ENCODE measurements at places on chromosomes 2 and 18.

DNA sequence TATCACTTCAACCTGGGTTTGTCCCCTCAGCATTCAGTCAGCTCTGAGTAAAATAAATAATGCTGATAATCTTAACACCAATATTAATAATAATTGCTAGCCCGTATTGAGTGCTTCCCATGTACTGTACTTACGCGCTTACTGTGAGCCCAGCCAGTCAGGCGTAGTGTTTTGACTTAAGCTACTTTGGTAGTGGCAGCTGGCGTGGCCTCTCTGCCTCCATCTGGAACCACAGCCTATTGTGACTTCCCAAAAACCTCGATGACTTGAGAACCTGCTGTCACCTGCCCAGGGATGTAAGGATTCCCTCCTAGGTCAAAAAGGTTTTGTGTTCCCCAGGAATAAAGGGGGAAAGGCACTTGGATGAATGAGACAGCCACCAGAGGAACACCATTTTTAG is 53.2 kb downstream of the SUMO1 start:
- DNase-seq, result no peak

- no peak for DNase-seq
Observed at GRCh38 chr2:37349231-37349860, 4.9 kb downstream of the QPCT start.

DNA sequence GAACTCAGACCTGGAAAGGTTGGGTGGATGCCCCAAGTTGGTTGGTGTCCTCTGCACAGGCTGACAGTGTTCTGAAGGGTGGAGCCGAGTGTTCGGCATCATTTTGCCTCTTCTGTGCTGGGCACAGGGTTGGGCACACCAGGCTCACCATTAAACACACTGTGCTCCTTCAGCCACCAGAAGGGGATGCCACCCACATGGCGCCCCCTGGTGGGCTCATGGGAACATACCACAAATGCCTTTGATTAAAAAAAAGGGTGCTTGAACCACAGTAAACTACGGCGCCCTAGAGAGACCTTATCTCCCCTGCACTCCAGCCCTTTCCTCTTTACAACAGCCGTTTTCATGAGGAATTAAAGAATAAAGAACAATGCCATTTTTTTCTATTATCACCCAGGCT is 89.4 kb downstream of the CELF4 start:
- DNase-seq, result no peak

- peak; percentile 43 for DNase-seq
Observed at GRCh38 chr2:240631548-240632305, 6.4 kb downstream of the GPR35 start.

DNA sequence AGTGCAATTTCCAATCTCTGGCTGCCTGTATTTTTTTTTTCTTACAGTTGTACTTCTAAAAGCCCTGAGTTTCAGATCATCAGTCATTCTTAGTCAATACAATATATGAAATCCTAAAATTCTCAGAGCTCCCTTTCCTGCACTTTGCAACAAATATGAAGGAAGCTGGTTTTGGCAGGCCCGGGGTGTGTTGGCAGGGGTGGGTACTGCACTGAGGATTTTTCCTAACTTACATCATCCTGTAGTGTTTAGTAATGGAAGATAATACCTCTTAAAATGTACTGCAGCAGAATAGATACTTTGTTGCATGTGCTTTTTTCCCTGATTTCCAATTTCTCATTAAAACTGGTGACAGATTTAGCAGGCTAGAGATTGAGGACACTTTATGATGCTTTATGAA is 374.6 kb downstream of the PTH2R start:
- no peak for DNase-seq

DNA sequence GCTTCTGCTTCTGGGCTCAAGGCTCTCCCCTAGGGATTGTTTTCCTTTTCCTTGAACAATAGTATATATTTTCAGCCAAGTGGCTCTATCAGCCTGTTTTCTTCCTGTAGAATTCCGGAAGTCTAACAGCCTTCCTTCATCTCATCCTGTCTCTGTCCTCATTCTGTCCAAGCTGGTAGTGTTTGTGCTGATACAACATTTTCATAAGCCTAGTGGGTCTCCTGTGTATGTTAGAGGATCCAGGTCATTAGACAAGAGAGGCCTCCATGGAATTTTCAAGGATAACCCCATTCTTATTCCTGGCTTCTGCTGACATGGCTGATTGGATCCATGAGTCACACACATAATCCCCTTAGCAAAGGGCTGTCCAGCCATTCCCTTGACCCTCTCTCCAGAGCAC is 467.6 kb downstream of the PTPRM start:
- no peak for DNase-seq

All from naive thymus-derived CD8-positive, alpha-beta T cell (primary cell).